Fibroblast of lung (primary cell): ENCODE measurements at places on chromosomes 5 and 9. TPM values are rescaled to one million over a fixed set of nuclear protein-coding genes. Genes with fewer than 3 reads are reported as not detected.

- H3K4me3 ChIP-seq, result no peak overlapping the region
- peaks cover 4% of the 10 kb centered on the region for H3K27me3 ChIP-seq
- no peak for DNase-seq
- H3K36me3 ChIP-seq, result no peaks in the 10 kb centered on the region
Measured at GRCh38 chr9:76707510-76707909, 56.7 kb upstream of the PCA3 start.

- no peaks in the 10 kb centered on the region for H3K4me1 ChIP-seq
- H3K27me3 ChIP-seq, result peaks cover 5% of the 10 kb centered on the region
- H3K27ac ChIP-seq, result no peak overlapping the region
- no peaks in the 10 kb centered on the region for H3K36me3 ChIP-seq
- peak; percentile 25 for DNase-seq
- no peak overlapping the region for H3K4me3 ChIP-seq
Measured at GRCh38 chr5:109945097-109945678, 255.5 kb downstream of the MAN2A1 start.

- no peaks in the 10 kb centered on the region for H3K27me3 ChIP-seq
- H3K4me3 ChIP-seq, result no peak overlapping the region
- DNase-seq, result peak; percentile 53
- peak overlapping the region; percentile 0 for H3K27ac ChIP-seq
- H3K36me3 ChIP-seq, result no peaks in the 10 kb centered on the region
- peaks cover 6% of the 10 kb centered on the region for H3K4me1 ChIP-seq
Measured at GRCh38 chr9:14198841-14199455, 115.0 kb downstream of the NFIB start.

- H3K4me3 ChIP-seq, result no peak overlapping the region
- no peak overlapping the region for H3K27ac ChIP-seq
- H3K27me3 ChIP-seq, result no peaks in the 10 kb centered on the region
- no peak for DNase-seq
- peaks cover 11% of the 10 kb centered on the region for H3K4me1 ChIP-seq
Measured at GRCh38 chr5:1787472-1788047, 12.1 kb downstream of the MRPL36 start.

Gene CFAP90
- not detected in 2 replicates for polyA plus RNA-seq

Gene ANKH
- polyA plus RNA-seq, result 10.9 and 14.8 TPM in 2 replicates

Gene AQP7
- 0.05 and 0.09 TPM in 2 replicates for polyA plus RNA-seq

Gene C9
- polyA plus RNA-seq, result 0.06 TPM in 1 of 2 replicates, not detected in the other

Gene ACER2
- polyA plus RNA-seq, result 1.2 and 1.5 TPM in 2 replicates

Gene KIF4B
- polyA plus RNA-seq, result 0.01 and 0.02 TPM in 2 replicates
